ENCODE measurements at places on chromosomes 2 and 18.
A peak's percentile ranks its signal among the peaks of the same experiment; 100 is the strongest.

DNA sequence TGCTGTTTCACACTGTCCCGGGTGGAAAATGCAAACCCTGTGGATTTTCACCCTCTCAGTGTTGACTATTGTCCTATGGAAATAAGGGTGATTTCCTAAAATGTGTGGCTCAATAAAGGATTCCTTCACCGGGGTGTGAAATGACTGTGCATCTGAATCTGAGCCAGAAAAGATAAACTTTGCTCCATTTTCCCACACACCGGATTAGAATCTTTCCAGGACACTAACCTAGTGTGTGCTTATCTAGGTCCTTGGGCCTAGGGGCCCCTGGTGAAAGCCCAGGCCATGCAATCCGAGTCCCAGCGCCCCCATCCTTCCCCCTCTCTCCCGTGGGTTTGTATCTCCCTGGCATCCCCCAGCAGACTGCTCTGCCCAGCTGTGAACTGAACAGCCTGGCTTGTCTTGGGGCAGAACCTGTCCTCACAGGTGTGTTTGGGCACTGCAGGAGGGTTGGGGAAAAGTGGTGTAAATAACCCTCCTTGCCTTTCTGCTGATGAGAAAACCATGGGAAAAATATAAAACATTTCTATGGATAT, 17.3 kb downstream of the KLHL29 start:
- no peak for DNase-seq

GRCh38 chr18:11654736-11655605, 34.1 kb upstream of the GNAL start:
- DNase-seq: peak; percentile 76

DNA sequence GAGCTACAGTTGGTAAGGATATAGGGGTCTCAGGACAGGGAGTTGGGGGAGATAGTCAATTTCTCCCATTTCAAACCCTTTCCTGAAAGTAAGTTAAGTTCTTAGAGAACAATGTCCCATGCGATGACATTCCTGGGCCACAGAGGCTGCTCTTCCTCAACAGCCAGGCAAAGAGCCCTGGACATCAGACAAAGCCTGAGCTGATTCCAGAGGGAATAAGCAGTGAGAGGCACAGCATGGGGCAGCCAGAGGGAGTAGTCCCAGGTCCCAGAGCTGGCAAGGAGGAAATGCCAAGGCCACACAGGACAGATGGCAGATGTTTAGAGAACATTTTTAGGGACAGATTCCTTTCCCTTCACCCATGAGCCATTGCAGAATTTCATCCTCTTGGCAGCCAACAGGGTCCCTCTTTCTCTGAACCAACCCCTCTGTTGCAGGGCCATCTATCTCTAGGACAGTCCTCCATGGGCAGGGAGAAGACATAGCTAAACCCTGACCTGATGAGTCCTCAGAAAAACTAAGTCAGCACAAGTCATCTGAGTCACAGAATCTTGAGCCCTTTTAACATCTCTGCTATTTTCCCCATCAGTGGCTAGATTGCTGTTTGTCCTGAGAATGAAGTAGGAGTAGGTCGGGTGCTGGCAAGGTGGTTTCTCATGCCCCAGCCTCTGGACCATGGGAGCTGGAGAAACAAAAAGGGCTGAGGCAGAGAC, 81.6 kb upstream of the STPG4 start:
- no peak for DNase-seq

DNA sequence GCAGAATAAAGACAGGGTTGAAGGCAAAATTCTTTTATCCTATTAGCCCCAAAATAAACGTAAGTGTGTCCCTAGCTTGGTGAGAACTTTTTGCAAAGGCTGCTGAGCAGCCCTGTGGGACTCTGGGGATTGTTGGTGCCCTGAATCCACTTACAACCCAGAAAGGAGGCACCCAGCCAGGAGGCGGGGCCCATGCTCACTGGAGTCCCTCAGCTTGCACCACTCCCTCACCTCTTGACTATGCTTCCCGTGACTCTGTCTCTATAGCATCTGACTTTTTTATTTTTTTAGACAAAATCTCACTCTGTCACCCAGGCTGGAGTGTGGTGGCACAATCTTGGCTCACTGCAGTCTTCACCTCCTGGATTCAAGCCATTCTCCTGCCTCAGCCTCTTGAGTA, 15.8 kb upstream of the COL6A3 start:
- DNase-seq: peak; percentile 67
